ENCODE measurements at places on chromosomes 1 and 21. TPM values are rescaled to one million over a fixed set of nuclear protein-coding genes. Genes with fewer than 3 reads are reported as not detected.

The RHD gene
- polyA plus RNA-seq, result not detected

DNA sequence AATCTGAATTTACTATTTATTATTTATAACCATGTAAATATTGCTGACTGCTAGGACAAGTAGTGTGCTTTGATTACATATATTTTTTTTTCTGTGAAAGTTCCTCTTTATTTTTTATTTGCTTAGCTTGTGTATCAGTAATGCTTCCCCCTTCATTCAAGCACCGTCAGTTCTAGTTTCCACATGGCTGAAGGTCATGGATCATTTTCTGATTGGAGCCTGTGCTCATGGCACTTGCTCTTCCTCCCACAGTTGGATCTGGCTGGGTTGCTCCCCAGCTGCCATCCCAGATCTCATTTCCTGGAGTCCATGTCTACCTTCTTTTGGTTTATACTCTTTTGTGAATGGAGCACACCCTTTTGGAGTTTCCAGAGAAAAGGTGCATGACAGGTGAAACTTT is 57.0 kb upstream of the IGSF5 start:
- DNase-seq, result no peak

The SFN gene
- polyA plus RNA-seq, result not detected

- no peak for DNase-seq
Measured at GRCh38 chr1:53110370-53111072, 31.9 kb downstream of the SLC1A7 start.

The NOS1AP gene
- 1.1 TPM for polyA plus RNA-seq

The JTB gene
- polyA plus RNA-seq, result 225 TPM

- no peak for DNase-seq
Measured at GRCh38 chr1:89552471-89553081, 27.9 kb downstream of the LRRC8B start.

The HMGCS2 gene
- 1.1 TPM for polyA plus RNA-seq

GRCh38 chr1:42311138-42311537 is 23.9 kb downstream of the FOXJ3 start:
- no peak for DNase-seq

DNA sequence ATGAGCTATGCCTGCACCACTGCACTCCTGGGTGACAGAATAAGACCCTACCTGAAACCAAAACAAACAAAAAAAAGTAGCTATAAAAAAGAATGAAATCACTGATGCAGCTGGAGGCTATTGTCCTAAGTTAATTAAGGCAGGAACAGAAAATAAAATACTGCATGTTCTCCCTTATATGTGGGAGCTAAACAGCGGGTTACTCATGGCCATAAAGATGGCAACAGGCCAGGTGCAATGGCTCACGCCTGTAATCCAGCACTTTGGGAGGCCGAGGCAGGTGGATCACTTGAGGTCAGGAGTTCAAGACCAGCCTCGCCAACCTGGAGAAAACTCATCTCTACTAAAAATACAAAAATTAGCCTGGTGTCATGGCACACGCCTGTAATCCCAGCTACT is 152.7 kb downstream of the PIK3R3 start:
- no peak for DNase-seq
